Bronchial epithelial cell (primary cell): ENCODE measurements at places on chromosomes 12 and 14. TPM values are rescaled to one million over a fixed set of nuclear protein-coding genes. Genes with fewer than 3 reads are reported as not detected.

Gene LRRIQ1
- under 0.01 and 0.38 TPM in 2 replicates for total RNA-seq

Gene RAN
- total RNA-seq = 580 and 667 TPM in 2 replicates

Gene DLGAP5
- 0.26 and 0.38 TPM in 2 replicates for total RNA-seq

Gene MAGOHB
- total RNA-seq = 14.0 and 14.5 TPM in 2 replicates

Gene SOAT2
- not detected in 2 replicates for total RNA-seq

Gene ASB2
- total RNA-seq = 0.13 and 0.26 TPM in 2 replicates

Gene B4GALNT3
- total RNA-seq = 8.2 and 8.3 TPM in 2 replicates
